ENCODE measurements at places on chromosomes 12 and 14.

DNA sequence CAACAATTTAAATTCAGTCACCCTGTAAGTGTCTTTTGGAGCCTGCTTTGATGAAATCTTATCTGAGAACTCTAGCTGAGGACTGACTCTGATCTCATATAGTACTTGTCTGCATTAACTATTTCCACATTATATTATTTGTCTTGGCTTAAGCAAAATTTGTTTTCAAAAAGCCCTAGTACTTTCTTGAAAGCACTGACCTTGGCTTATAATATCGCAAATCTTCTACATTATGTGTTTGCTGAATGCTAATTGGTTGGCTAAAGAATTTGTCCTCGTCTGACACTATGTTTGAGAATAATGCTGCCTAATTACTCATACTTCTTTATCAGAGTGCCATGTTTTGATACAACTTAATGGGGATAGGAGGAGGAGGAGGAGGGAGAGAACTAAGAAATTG lies 46.9 kb upstream of the FLRT2 start:
- no peak for DNase-seq

DNA sequence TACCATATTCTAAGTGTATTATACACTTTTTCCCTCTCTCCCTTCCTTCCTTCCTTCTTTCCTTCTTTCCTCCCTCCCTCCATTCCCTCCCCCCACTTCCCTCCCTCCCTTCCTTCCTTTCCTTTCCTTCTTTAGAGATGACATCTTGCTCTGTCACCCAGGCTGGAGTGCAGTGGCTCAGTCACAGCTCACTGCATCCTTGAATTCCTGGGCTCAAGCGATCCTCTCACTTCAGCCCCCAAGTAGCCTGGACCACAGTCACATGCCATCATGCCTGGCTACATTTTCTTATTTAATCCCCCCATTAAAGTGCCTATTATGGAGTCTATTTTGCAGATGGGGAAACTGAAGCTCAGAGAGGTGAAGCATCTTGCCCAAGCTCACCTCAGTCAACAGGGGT lies 55.0 kb downstream of the SVOP start:
- no peak for DNase-seq

DNA sequence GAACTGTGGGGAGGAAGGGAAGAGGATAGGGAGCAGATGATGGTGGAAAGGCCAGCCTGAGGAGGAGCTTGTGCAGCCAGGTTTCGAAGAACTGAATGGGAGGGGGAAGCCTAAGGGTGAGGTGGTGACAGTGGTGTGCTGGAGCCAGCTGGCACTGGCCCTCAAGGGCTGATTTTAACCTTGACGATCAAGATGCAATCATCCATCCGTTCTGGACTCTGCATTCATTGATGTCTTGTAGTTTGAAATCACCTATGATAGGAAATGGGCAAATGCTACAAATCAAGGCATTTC lies 2.8 kb upstream of the ATG101 start:
- no peak for DNase-seq

- DNase-seq: no peak
Measured at GRCh38 chr14:22073801-22074200, 400.2 kb upstream of the OR4E1 start.

DNA sequence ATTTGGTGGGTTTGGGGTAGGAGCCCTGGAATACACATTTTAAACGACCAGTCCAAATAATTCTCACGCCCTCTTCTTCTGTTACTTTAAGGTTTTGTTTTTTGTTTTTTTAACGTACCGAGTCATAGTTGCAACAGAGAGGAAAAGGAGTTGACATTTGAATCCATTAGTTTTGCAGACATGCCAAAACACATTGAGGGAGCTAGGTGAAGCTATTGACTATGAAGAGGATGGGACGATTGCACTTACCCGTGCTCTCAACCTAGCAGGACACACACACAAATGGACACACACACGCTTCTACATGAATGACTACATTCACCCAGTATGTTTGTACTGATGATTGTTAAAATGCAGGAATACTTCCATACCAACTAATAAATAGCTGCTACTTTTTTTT lies 54.3 kb upstream of the CIT start:
- no peak for DNase-seq

GRCh38 chr12:79933532-79934264 lies 1.2 kb downstream of the PPP1R12A start:
- DNase-seq: peak; percentile 67

- DNase-seq: no peak
Measured at GRCh38 chr12:65728455-65728847, 95.8 kb upstream of the HMGA2 start.

DNA sequence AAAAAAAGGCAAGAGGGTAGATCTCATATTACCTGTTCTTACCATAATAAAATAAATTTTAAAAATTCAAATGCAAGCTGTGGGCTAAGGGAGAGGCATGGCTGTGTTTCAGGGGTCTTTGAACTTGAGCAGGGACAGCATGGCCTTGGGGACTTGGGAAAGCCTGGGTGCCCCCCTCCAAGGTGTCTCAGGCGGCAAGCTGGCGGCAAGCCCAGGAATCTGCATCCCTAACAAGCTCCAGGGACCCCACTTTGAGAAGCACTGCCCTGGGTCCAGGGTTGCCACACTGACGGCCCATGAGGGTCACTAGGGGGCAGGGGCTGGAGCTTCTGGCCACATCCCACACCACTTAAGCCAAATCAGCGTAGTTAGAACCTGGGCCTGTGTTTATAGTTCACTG lies 193.8 kb downstream of the SLC15A4 start:
- DNase-seq: no peak

GRCh38 chr12:47739979-47740378 lies 14.7 kb upstream of the ENDOU start:
- peak; percentile 63 for DNase-seq

- DNase-seq: no peak
Measured at GRCh38 chr12:132277374-132277941, 51.9 kb downstream of the GALNT9 start.

- no peak for DNase-seq
Measured at GRCh38 chr14:98198385-98198784, 1073.6 kb downstream of the BCL11B start.

DNA sequence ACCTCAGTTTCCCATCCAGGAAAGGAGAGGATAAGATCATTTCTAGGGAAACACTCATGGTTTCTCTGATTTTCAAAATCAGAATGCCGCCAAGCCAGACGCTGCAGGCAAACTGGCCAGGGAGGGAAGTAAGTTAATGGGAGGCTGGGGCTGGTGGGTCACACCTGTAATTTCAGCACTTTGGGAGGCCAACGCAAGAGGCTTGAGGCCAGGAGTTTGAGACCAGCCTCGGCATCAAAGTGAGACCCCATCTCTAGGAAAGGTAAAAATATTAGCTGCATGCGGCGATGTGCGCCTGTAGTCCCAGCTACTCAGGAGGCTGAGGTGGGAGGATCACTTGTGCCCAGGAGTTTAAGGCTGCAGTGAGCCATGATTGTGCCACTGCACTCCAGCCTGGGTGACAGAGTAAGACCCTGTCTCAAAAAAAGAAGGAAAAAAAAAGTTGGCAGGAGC lies 587 bp downstream of the SELPLG start:
- DNase-seq: no peak

GRCh38 chr12:32454075-32454474 lies 54.7 kb downstream of the FGD4 start:
- no peak for DNase-seq

- no peak for DNase-seq
Measured at GRCh38 chr14:102479777-102480176, 29.8 kb downstream of the ANKRD9 start.

GRCh38 chr14:94129758-94130414 lies 482 bp upstream of the IFI27L2 start:
- DNase-seq: peak; percentile 74

GRCh38 chr12:110183386-110183785 lies 59.2 kb downstream of the IFT81 start:
- DNase-seq: no peak

DNA sequence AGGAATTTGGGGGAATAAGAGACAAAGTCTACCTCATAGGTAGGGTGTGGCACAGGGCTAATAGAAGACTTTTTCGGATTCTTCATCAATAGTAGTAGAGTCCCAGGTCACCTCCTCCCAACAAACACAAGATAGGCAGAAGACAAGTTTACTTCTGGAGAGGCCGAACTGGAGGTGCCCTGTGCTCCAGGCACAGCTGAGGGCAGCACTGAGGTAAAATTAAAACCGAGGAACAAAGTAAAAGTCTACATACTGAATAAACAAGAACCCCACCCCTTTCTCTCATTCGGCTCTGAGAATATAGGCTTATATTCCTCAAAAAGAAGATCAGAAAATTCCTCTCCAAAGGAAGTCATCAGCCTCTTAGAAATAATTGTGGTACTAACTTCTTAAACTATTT lies 161.5 kb downstream of the SEC23A start:
- no peak for DNase-seq

GRCh38 chr12:75505706-75506312 lies 5.6 kb downstream of the KRR1 start:
- peak; percentile 56 for DNase-seq

DNA sequence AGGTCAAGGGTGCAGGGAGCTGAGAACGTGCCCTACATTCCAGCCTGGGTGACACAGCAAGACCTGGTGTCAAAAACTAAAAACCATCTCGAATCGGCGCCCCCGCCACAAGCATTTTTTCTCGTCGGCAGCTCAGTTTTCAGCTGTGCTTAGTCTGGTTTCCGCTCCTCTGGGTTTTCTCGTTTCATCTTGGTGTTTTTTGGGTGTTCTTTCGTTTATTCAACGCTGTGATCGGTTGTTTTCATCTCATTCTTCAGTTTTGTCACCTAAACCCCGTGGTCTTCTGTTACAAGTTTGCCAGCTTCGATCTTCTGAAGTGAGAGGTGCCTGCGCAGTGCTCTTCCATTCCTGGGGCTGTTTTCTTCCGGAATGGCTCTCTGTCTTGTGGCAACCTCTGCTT lies 41.4 kb downstream of the NOC4L start:
- DNase-seq: no peak

DNA sequence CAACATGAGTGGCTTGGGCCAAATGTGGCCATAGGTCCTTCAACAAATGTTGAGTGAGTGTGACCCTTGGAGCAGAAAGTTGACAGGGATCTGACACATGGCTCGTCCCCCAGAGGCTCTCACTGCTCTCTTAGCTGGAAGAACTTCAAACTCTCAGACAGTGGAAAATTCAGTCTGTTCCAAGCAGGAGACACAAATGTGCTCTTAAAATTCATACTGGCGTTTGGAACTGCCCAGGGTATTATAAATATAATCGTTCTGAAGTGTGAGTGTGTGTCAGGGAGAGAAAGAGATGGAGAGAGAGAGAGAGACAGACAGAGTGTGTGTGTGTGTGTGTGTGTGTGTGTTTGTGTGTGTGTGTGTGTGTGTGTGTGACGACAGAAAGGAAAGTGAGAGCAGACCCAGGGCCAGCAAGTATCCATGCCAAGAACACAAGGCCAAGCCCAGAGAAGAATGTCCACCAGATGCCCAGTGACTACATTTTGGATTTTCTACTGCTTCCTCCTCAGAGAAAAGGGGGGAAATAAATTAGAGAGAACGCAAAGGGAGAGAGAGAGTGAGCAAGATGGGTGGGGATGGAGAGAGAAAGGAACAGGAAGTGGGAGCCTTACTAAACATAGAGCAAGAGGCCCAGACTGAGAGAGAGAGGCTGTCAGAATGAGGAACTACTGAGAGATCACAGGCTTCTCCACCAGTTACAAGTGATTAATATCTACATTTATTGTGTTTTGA lies 193.6 kb upstream of the NUDT4 start:
- DNase-seq: peak; percentile 33

DNA sequence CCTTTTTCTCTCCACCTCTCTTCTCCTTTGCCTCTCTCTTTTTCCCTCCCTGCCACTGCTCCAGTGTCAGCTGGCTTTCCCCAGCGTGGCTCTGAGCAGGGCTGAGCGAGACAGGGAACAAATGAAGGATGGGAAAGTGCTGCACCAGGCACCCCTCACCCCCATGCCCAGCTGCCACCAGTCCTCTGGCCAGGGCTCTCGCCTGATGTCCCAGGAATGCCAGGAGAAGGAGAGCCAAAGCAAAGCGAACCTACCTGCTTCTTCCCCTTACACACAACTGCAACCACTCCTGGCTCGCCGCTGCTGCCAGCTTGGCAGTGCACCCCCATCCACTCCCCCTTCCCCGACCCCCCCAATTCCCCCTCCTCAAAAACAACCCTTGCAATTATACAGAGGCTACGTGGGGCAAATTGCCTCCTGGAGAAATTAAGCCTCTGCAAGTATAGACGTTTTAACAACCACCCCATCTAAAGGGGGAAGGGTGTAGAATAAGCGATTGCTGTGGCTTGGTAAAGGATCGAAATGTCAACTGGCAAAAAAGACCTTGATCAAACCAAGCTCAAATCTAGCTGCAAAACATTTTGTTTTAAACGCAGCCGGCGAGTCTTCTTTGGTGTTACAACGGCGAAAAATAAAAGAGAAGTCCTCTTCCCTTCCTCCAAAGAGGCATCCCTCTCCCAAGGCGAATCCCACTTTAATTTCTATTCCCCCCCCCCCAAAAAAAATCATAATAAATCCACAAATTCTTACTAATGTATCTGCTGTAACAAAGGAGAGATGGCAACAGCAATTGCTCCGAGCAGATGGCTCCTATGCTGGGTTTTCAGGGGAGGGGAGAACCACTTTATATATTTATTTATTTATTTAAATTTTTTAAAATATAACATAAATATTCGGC lies 2.9 kb downstream of the BCL11B start:
- no peak for DNase-seq

- DNase-seq: no peak
Measured at GRCh38 chr14:68306934-68307789, 485.7 kb downstream of the ZFP36L1 start.

GRCh38 chr12:67509666-67510386 lies 138.7 kb upstream of the DYRK2 start:
- no peak for DNase-seq

GRCh38 chr14:60064491-60065072 lies 27.1 kb upstream of the PCNX4 start:
- DNase-seq: peak; percentile 31

GRCh38 chr14:55448141-55448614 lies 7.8 kb upstream of the TBPL2 start:
- no peak for DNase-seq

- DNase-seq: peak; percentile 57
Measured at GRCh38 chr14:95504135-95505029, 12.1 kb downstream of the SYNE3 start.

DNA sequence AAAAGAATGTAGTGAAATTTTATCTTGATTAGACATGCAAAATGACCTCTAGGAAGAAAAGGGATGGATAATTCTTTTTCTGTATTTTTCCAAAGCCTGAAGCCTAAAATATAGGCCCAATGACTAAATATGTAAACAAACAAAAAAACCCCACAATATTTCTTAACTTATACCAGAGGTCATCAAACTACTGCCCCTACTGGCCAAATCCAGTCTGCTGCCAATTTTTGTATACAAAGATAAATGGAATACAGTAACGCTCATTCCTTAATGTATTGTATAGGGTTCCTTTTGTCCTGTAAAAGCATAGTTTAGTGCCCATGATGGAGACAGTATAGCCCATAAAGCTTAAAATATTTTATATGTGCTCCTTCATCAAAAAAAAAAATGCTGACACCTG lies 145.7 kb upstream of the ALG10 start:
- peak; percentile 14 for DNase-seq
